HCT116 (cell line): ENCODE measurements at places on chromosomes 6 and 20.

DNA sequence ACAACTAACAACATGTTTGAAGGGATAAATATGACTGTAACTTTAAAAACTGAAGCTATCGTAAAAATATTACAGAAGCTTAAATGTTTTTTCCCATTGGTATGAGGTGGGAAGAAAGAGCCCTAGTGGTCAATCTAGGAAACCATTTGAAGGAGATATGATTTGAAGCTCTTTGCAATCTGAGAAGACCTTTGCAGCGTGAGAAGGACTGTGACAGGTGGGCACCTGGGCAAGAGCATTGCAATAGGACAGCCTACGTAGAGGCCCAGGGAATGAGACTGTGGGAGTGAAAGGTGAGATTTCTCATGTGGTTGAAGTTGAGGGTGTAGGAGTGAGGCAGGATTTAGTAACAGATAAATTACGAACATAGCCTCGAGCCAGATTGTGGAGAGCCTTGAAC is 108.0 kb upstream of the PDE7B start:
- no peak for DNase-seq

- no peak for DNase-seq
These were observed 334.9 kb upstream of the JARID2 start for GRCh38 chr6:14910692-14911547.

- DNase-seq, result no peak
These were observed 47.9 kb downstream of the HMGN3 start for GRCh38 chr6:79186564-79186963.

DNA sequence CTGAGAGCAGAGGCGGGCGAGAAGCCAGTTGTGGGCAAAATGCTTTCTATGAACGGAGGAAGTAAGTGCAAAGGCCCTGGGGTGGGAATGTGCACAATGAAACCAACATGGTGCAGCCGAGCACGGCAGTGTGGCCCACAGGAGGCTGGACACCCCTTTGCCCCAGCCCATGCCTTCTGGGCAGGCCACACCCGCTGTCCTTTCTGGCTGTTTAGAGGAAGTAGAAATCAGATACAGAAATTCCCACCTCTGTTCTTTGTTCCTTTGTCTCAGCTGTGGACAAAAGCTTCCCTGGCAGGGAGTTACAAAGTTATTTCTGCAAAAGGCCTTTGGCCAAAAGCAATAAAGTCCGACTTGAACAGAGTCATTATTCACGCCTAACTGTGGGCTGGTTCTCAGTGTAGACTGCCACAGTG is 11.9 kb downstream of the SULF2 start:
- no peak for DNase-seq

GRCh38 chr20:54067606-54068174 is 2.7 kb downstream of the BCAS1 start:
- DNase-seq, result peak; percentile 97

DNA sequence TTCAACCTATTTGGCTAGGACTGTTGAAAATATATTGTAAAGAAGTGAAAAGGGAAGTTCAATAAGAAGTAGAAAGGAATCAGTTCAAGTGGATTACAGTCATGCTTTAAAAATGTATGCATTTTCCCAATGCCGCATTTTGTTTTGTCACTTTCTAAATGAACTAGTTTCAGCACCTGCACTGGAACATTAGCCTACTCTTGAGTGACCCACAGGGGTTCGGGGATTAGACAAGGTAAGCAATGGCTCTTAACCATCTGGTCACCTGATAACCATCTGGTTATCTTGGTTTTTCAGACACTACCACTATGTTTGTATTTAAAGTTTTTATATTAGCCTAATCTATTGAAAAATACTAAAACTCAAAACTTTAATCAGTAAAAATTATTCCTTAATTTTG is 97.6 kb downstream of the CD164 start:
- DNase-seq, result no peak

DNA sequence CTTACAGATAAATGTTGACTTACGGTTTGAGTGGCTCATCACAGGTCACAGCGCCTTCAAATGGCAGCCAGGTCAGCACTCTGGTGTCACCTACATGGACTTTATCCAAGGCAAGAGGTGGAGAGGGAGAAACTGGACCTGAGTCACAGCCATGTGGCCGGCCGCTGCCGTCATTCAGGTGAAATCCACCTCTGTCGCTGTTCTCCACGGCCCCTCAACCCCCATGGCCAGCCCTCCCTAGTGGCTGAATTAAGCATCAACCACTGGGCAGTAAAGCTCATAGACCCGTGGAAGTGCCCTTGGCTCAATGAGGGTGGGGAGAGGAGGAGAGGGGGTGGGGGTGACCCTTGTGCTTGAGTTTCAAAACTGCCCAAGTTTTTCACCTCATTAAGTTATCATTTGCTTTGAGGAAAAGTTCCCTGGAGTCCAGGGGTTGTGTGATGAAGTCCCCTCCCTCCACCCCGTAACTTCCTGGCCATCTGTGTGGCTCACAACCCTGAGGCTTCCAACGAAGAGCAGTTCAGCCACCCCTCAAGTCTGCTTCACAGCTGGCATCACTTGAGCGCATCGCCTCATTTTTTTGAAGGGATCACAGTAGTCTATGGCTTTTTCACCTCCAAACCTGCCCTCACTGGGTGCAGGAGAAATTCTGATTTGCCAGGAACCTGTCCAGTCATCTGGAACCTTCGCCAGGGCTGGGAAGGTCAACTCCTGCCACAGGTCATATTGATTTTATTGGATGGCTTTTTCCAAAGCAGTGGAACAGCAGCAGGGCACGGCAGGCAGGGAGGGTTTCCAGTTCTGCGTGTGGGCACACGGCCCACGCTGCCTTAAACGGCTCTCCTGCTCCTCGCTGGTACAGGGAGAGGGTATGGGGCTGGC is 43.5 kb upstream of the APCDD1L start:
- DNase-seq, result no peak

- no peak for DNase-seq
These were observed 643.8 kb downstream of the RFPL4B start for GRCh38 chr6:112990971-112991370.

GRCh38 chr6:131660195-131660594 is 23.1 kb downstream of the ENPP3 start:
- DNase-seq, result peak; percentile 45

DNA sequence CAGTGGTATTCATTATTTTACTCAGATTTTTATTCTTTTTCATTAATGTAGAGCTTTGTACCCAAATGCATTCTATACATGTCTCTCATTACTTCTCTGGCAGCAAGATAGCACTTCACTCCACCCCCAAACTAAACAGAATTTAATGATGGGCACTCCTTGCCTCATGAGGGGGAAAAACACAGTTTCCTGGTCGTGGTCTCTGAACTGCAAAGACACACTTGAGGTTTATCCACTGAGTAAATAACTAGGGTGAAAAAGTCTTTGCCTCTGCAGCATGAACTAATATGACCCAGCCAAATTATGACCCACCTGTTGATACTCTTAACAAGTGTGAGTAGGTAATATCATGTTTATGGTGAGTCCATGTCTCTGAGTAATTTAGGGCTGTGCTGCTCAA is 785.2 kb upstream of the FLRT3 start:
- no peak for DNase-seq

DNA sequence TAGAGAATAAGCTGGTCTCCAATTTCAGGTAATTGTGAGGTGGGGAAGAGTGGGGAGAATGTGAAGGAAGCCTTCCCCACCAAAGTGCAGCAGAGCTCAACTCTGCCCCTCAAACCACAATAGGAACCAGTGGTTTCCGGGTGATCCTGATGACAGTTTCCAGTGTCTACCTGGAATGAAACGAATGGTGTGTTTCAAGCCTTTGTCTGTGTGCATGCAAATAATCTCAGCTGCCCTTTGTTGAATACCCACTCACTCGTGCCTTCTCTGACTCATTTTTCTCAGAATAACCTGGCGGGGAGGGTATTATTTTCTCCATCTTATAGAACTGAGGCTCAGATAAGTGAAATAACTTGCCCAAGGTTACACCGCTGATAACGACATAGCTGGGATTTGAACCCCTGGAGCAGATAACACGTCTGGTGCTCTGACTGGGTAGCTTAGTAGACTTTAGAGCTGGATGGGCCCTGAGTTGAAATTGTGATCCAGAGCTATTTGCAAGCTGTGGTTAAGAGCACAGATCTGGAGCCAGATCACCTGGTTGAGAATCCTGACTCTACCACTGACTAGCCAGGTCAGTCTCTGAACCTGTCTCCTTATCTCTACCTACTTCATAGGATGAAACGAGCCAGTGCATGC is 85.1 kb downstream of the EYA2 start:
- DNase-seq, result no peak

- DNase-seq, result no peak
These were observed 39.5 kb downstream of the PIGU start for GRCh38 chr20:34637245-34638038.

GRCh38 chr6:4790158-4790899 is 14.1 kb downstream of the CDYL start:
- no peak for DNase-seq

DNA sequence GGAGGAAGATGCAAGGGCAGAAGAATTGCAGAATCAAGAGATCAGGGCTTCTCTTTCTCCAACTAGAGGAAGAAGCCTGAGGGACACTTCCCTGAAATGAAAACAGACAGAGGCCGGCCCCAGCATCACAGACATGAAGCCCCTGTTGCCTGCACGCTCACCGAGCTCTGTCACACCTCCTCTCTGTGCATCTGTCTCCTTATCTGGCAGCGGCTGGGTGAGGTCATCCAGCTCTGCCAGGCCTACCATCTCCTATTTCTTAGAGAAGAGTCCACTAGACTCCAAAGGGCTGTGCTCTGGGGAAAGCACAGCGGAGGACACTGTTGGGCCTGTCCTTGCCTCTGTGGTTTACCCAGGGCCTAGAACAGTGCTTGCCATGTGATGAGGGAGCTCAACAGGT is 71.9 kb upstream of the MLN start:
- DNase-seq, result no peak

- DNase-seq, result no peak
These were observed 45.7 kb downstream of the RAMACL start for GRCh38 chr6:166540631-166541331.

- no peak for DNase-seq
These were observed 119.7 kb downstream of the GRIK2 start for GRCh38 chr6:101513181-101513580.

- no peak for DNase-seq
These were observed 50.5 kb upstream of the BMP6 start for GRCh38 chr6:7675353-7675945.

GRCh38 chr6:118825661-118826060 is 68.3 kb upstream of the ASF1A start:
- DNase-seq, result no peak

- no peak for DNase-seq
These were observed 48.1 kb downstream of the FOXC1 start for GRCh38 chr6:1657771-1658165.

DNA sequence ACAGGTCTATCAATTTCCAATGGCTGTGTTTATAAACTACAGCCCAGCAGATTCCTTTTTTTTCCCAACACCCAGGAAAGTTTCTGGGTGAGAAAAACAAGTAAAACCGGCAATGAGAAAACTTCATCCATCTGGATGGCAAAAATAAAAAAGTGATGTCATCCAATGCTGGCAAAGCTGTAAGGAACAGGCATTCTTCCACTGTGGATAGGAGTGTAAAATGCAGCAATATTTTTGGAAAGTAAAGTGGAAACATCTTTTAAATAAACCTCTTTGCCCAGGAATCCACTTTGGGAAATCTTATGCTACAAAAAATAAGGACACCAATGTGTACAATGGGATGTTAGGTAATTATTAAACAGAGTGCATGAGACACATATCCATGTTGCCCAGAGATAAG is 102.1 kb upstream of the NT5E start:
- no peak for DNase-seq

DNA sequence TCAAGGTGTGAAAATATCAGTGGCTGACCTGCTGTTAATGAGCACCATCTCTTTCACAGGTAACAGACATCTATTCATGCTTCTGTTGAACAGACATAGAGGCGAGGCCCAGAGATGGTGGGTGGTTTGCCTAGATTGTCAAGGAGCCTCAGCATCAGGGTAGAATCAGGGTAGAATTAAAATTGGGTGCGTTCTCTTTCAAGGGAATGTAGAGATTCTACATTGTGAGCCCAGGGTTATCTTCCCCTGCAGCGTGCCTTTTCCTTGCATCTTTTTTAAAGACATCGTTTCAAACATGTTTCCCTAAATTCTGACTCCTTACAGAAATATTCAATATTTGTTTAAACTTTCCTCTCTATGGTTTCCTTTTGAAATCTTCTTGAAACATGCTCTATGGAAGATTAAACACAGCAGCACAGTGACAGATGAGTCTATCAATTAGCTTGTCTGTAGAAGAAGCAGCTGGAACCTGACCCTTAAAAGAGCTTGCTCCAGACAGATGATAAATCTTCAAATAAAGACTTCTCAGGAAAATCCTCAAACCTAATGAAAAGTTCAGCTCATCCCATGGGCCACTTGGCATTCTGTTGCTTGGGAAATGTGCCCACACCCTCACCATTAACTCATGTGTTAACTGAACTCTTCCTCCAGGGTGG is 119.8 kb downstream of the IPCEF1 start:
- no peak for DNase-seq
